ENCODE measurements at places on chromosomes 3 and 15.

- no peak for DNase-seq
These were observed 22.5 kb upstream of the CLK3 start for GRCh38 chr15:74593122-74593521.

GRCh38 chr15:46732060-46732459, 985.2 kb upstream of the SEMA6D start:
- DNase-seq = no peak

DNA sequence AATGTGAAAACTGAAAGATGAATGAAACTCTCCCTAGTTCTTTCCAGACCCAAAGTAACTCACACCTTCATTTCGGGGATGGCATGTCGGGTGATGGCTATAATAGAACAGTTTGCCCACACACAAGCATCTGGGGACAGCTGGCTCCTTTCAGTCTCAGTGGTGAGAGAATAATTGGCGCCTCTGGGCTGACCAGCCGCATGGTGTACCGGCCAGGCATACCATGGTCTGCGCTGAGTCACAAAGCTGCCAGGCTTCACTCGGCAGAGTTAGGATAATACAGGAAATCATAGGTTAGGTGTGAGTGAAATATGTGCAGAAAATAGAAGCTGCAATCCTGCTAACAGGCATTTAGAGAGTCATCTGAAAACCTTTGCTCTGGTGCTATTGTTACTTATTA, 80.4 kb upstream of the IGF1R start:
- no peak for DNase-seq

DNA sequence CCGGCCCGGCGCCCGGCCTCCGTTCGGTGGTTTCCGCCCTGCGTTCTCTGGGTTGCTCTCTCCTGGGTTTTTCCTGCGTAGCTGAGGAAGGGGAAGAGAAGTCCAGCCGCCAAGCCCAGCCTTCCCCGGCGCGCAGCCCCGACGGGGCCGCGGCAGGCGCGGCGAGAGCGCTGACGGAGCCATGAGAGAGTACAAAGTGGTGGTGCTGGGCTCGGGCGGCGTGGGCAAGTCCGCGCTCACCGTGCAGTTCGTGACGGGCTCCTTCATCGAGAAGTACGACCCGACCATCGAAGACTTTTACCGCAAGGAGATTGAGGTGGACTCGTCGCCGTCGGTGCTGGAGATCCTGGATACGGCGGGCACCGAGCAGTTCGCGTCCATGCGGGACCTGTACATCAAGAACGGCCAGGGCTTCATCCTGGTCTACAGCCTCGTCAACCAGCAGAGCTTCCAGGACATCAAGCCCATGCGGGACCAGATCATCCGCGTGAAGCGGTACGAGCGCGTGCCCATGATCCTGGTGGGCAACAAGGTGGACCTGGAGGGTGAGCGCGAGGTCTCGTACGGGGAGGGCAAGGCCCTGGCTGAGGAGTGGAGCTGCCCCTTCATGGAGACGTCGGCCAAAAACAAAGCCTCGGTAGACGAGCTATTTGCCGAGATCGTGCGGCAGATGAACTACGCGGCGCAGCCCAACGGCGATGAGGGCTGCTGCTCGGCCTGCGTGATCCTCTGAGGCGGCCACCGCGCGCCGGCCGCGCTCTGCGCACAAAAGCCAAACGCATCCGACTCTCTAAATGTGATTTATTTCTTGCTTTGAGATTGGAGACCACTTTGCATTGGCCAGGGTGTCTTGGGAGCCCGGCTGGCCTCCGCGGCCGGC, 727 bp downstream of the RAP2B start:
- DNase-seq = peak; percentile 62

DNA sequence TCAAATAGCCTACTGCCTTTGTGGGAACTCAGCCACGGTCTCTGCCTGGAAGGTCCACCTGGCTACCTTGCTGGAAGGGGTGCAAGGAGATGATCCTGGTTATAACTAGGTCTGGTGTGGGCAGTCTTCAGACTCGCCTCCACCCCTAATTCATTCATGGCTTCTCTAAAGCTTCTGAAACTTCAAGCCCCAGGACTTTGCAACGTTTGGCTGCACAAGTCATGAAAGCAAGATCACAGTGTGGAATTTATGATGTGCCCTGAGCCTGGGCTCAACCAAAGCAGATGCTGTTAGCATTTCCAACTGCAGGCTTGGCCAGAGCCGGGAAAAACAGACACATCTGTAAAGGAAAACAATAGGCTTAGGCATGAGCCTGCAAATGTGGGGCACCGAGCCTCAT, 200.4 kb upstream of the WNT5A start:
- DNase-seq = no peak

DNA sequence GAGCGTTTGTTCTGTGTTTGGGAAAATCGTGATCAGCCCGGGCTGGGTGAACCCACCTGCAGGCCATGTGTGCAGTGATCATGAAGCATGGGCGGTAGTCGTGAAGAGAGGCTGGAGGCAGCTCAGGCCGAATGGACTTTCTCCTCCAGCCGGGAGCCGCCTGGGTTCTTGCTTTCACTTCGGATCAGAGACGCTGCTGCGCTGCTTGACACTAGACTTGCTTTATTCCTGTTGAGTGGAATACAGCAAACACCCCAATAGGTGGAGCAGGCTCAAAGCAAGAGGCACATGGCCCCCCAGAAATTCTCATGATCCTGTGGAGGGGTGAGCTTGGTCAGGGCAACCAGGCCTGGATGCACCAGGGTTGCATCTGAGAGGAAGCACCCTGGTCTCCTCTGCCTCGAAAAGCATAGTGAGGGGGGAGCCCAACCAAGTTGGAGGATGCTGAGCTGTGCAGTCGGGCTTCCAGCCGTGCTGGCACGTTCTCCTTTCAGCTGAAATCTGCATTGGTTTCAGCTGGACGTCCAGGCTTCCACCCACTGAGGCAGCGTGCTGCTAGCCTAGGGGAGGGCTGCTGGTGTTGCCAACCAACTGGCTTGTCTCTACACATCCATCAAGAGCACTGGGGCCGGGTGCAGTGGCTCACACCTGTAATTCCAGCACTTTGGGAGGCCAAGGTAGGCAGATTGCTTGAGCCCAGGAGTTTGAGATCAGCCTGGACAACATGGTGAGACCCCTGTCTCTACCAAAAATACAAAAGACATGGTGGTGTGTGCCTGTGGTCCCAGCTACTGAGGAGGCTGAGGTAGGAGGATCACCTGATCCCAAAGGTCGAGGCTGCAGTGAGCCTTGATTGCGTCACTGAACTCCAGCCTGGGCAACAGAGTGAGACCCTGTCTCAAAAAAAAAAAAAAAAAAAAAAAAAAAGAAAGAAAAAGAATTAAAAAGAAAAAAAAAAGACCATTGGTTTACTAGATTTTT, 2.8 kb upstream of the NRROS start:
- no peak for DNase-seq

- no peak for DNase-seq
These were observed 465.5 kb downstream of the SI start for GRCh38 chr3:164612751-164613150.

GRCh38 chr15:50181201-50181968, 611 bp upstream of the SLC27A2 start:
- no peak for DNase-seq

- no peak for DNase-seq
These were observed 10.3 kb downstream of the TIMP4 start for GRCh38 chr3:12148183-12148940.

DNA sequence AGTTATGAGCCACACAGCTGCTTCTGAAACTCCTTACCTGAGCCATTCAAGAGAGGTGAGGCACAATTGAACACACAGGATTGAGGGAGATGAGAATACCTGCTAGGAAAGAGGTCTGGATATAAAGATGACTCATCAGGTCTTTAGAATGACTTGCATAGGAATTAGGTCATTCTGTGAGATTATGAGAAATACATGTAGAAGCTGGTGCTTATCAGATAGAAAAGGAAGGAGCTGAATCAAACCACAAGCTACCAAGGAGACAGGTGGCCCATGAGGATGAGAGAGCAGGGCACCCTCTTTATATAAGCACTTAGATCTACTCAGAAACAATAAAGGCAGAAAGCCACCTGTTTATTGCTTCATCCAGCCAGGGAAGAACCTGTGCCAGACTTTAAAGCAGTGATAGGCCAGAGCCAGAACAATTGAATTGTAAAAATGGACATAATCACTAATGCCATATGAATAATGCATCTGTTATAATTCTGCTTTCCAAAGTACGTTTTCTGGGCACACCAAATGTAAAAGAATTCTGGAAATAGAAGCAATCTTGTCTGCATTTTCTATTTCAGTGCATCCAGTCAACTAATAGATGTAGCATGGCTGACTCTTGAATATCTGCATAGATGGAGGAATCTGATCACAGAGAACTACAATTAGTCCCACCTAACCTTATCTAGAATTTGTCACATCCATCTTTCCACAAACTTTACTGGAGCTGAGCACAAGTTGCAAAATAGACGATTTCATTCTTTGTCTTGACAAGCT, 74.9 kb downstream of the PIK3R4 start:
- no peak for DNase-seq

- DNase-seq = no peak
These were observed 2.1 kb upstream of the SHISA5 start for GRCh38 chr3:48505968-48506504.

- no peak for DNase-seq
These were observed 244.5 kb downstream of the CD47 start for GRCh38 chr3:107846279-107846852.

DNA sequence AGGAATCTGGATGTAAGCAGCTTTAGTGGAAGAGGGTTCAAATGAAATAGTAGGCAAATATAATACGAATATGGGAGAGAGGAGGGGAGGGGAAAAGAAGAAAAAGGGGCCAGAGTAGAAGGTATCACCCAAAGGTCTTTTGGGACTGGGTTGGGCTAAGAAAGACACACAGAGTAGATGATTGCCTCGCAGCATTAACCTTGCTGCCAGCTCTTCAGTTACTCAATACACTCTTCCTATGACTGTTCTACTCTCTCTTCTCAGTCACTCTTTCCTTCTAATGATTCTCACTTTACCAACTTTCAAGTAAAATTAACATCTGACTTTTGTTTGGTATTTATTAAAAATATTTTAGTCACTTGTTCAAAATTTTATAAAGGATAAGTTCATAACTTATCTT, 52.8 kb downstream of the CLASP2 start:
- no peak for DNase-seq

GRCh38 chr15:19973718-19974117, 567.9 kb downstream of the GOLGA6L6 start:
- DNase-seq = peak; percentile 0

DNA sequence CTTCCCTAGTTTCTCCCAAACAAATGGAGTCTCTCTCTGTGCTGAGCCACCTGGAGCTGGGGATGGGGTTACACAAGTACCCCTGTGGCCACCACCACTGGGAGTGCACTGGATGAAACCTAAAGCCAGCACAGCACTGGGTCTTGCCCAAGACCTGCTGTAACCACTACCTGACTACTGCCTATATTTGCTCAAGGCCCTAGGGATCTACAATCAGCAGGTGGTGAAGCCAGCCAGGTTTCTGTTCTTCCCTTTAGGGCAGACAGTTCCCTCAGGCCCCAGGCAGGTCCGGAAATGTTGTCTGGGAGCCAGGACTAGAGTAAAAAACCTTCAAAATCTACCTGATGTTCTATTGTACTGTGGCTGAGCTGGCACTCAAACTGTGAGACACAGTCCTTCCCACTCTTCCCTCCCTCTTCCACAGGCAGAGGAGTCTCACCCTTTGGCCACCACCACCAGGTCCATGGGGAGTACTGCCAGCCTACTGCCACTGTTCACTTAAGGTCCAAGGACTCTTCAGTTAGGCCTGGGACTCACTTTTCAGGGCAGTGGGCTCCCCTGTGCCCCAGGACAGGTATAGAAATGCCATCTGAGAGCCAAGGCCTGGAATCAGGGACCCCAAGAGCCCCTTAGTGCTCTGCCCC, 23.8 kb downstream of the C3orf20 start:
- DNase-seq = no peak

DNA sequence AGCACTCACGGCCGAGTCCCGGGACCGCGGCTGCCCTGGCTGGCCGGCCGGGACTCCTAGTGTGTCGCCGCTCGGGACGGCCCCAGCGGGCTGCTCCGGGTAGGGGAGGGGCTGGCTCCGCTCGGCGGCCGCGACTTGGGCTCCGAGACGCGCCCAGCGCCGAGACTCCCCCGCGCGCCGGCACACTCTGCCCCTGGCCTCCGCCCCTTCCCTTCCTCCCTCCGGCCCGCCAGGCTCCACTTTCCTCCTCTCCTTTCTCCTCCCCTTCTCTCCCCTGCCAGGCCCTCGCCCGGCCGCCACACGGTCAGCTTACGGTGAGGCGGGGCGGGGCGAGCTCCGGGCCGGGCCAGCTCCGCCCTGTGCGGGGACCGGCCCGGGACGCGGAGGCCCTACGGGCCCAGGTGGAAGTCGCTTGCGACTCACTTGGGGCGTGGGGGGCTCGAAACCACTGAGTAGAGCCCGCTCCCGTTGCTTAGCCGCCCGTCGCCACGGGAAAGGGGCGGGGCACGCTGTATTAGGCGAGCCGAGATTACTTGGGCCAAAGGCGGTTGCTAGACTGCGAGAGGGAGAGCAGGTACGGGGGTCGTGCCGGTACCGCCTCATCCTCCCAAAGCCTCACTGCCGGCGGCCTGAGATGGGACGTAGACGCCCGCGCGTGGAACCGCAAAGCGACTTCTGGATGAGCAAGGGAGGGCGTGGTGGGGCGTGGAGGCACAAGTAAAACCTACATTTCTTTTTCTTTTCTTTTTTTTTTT, at the start of gene ITGB5:
Gene ITGB5 (minus strand): TSS at position 189 of the 755 bp plus-strand sequence. CDS start 365 bp downstream, outside the sequence.
- peak; percentile 14 for DNase-seq

- no peak for DNase-seq
These were observed 256.5 kb upstream of the NECTIN3 start for GRCh38 chr3:110815008-110815583.

DNA sequence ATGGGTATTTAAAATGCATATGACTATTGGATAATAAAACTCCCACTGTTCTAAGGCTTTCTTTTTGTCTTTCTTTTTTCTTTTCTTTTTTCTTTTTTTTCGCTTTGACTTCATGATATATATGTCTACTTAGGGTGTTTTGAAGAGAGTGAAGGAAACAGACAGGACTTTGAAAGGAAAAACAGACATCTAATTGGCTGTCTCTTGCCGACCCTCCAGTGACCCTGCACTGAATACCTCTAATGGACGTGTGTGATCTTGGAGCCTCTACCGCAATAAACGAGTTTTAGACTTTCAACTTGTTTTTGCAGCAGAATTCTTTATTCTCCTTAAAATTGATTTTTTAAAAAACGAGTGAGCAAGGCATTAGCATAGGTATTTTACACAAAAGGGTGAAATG, 158.1 kb upstream of the NR2F2 start:
- no peak for DNase-seq

DNA sequence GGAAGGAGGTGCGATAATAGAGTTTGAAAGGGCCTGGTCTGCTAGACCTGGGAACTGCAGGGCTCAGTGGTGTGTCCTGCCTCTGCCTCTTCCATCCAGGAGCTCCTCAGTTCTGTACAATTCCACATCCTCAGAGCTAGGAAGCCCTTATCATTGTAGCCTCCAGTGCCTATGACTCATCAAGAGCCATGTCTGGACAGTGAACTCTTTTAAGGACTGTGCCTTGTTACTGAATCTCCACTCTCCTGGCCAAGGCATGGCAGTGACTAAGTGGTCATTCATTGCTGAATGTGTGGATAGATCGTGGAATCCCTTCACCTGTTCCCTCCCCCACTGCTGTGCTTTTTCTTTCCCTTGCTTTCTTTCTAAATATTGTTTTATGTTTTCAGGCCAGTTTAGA, 2.9 kb downstream of the TIMP4 start:
- no peak for DNase-seq

- DNase-seq = no peak
These were observed 72.1 kb downstream of the EPHA3 start for GRCh38 chr3:89179355-89180001.
